ENCODE measurements at places on chromosomes 12 and 14.

DNA sequence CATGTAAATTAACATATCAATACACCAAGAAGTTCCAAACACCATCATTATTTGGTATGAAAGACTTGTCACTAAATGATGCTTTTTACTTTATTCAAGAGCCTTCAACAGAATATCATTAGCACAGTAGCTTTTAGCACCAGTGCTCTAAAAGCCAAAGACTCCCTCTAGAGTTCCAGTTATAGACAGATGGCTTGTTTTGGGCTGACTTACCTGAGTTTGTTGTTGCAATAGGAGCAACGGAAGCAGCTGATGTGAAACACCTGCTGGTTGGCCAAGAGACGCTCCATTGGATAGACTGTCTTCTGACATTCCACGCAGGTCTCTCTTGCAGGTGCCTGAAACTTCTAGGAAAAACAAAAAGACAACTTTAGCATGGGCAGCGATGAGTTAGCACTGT, 14.5 kb upstream of the CERS5 start:
- no peak for DNase-seq

DNA sequence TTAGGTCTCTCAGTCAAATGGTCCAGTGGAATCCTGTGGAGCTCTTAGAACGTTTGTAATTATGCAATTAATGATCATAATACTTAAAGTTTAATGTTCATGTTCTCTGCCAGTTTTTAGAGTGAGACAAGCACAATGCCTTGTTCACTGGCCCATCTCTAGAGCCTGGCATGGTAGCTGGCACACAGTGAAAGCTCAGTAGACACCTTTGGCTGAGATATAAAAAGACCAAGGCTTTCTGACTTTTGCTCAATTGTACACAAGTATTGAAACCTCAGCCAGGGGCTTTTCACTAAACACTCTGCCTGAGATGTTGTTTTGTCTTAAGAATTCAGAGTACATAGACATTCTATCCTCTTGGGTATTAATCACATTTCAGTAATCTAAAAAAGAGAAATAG, 241.8 kb upstream of the ATP2B1 start:
- DNase-seq, result no peak

DNA sequence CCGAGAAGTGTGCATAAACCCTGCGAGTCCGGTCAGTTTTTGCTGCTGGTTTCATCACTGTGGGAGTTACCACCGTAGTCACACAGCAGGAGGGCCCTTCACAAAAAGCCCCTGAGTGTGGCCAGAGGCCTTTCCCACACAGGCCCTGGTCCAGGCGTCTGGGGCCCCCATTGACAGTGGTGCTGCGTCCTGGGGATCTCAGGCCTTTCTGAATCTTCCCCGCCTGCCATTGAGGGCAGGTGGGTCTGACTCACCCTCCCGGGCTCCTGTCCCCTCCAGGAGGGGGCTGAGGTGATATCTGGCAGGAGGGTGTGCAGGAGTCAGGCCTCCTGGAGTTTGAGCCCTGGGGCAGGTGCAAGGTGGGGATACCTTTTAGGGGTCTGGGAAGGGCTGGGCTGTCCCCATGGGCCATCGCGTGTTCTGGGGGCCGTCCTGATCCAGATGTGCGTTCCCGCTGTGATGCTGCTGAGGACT, 358.5 kb downstream of the TMEM121 start:
- DNase-seq, result no peak

DNA sequence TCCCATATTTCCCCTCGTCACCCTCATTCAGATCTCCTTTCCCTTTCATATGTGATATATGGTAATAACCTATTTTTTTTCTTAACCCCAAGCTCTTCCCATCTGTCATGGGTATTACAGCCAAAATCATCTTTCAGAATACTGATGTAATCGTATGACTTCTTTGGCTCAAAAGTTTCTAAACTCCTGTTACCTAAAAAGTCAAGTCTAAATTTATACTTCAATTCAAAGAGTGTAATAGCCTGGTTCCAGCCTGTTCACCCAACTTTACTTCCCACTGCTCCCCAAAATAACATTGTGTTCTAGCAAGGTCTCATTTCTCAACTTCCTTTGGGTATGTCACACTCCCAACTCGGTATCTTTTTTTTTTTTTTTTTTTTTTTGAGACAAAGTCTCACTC, 48.5 kb downstream of the TBK1 start:
- no peak for DNase-seq

- DNase-seq, result no peak
These were observed 38.4 kb upstream of the CCT2 start for GRCh38 chr12:69546693-69547438.

DNA sequence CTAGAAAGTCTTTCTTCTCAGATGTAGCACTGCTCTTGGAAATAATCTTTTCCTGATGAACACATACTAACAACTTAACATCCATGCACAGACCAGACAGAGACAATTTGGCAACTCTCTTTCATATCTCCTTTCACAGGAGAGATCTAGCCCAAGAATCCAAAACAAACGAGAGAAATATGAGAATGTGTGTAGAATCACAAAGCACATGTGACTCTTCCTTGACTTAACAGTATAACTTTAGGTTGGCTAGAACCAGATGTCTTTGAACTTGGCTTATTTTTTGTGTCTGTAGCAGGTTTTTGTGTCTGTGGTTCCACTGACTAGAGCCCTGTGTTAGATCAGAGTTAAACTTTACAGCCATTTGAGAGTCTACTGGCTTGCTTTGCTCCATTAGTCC, 114.2 kb downstream of the STXBP6 start:
- no peak for DNase-seq

DNA sequence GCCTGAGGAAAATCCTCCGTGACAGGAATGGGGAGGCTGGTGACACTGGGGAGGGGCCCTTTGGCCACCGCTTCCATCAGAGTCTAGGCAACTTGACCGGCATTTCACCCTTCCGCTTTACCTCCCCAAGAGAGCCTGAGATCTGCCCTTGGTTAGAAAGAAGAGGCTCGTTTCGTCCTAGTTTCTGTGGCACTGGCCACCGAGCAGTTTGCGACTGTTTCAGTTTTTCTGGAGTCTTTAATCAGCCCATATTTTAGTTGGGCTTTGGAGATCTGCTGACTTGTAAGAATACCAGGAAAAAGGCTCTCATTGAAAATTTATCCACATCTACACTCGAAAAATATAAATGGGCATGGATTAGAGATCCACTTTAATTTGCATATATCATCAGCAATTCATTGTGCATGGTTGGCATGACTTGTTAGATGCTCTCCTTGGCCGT, 414 bp upstream of the ANKS1B start:
- no peak for DNase-seq

Data from activated naive CD8-positive, alpha-beta T cell treated with anti-CD3 and anti-CD28 coated beads for 36 hours (primary cell).